ENCODE measurements at places on chromosomes 7 and 10.

DNA sequence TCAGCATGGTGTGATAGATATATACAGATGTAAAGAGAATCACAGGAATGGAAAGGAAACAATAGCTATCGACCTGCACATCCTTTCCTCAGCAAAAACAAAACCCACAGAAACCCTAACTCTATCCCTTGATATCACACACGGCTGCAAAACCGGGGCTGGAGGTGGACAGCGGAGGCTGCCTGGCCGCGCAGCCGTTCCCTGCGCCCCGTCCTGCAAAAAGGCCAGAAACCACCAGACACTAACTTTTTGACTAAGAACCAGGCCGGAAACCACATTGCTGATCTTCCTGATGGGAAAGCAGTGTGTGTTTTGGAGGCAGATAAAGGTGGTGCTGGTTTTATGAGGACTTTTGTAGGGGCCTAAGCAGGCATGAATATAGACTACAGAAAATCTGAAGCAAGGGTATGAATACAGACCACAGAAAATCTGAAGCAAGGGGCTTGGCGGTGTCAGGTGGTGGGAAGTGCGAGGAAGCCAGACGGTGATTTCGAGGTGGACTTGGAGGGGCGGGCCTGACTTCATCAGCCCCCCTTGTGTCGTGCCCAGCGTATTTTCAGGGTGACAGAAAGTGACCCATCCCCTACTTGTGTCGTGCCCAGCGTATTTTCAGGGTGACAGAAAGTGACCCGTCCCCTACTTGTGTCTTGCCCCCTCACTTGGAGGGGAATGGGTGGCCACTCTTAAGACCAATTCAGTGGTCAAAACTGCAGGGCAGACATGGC, 123.3 kb downstream of the WDR37 start:
- DNase-seq, result no peak

DNA sequence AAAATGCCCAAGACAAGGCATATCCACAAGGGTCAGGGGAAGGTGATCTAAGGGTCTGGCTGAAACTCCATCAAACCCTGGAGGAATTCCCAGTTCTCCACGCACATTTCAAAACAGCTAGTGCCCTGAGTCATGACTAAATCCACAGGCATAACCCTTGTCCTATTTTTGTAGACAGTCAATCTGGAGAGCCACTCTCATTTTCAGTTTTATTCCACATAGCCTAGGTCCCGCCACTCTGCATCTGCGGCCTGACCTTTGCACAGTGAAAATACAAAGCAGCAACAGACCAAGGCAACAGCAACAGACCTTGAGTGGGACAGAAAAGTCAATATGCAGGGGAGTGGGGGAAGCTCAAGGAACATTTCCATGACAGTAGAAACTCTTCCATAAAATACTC, 201.4 kb upstream of the NPVF start:
- DNase-seq, result no peak

- no peak for DNase-seq
Observed at GRCh38 chr10:27241010-27241651, 534 bp upstream of the ACBD5 start.

- DNase-seq, result no peak
Observed at GRCh38 chr10:124636271-124636995, 107.7 kb downstream of the FAM53B start.

GRCh38 chr10:127243490-127244272, 47.3 kb upstream of the INSYN2A start:
- peak; percentile 4 for DNase-seq

- DNase-seq, result no peak
Observed at GRCh38 chr7:128321044-128321422, 22.7 kb downstream of the RBM28 start.

DNA sequence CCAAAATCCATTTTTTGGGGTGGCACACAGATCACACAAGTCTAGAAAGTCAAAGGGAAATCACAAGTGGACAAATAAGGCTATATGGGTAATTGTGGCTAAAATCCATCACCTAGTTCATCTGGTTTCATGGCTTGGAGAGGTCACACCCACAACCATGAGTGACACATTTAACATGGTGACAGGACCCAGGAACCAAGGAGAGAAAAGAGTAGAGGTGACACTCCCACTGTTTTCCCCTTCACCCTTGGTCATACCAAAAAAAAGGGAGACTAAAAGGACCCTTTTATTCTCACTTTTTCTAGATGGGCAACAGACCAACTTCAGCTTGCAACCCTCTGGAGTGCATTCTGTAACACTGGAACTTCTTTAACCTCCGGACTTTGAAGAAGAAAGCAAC, 46.2 kb upstream of the ZNF107 start:
- DNase-seq, result no peak

DNA sequence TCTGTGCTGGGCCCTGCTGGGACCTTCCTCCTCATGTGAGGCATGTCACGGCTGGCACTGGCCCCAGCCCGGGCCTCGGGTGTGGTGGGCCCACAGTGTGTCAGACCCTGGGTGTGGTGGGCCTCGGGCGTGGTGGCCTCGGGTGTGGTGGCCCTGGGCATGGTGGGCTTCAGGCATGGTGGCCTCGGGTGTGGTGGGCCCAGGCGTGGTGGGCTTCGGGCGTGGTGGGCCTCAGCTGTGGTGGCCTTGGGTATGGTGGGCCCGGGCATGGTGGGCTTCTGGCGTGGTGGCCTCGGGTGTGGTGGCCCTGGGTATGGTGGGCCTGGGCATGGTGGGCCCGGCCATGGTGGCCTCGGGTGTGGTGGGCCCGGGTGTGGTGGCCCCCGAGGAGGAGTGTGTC, 40.4 kb downstream of the NKX6-2 start:
- no peak for DNase-seq

DNA sequence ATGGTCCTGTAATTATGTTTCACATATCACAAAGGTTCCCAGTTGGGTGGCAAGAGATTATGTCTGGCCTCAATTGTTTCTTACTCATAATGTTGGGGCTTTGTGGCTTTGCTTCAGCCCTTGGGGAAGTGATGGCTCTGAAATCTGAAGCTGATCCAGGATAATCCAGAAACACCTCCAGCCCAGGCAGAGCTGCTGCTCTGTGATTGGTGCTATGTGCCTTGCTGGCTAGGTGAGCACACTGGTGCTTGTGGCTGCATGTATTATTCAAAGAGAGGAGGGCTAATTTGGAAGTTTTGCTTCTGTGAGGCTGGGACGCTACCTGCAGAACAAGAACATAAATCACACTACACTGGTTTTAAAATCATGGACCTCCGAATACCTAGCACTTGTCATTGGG, 346.6 kb upstream of the MGMT start:
- DNase-seq, result no peak

DNA sequence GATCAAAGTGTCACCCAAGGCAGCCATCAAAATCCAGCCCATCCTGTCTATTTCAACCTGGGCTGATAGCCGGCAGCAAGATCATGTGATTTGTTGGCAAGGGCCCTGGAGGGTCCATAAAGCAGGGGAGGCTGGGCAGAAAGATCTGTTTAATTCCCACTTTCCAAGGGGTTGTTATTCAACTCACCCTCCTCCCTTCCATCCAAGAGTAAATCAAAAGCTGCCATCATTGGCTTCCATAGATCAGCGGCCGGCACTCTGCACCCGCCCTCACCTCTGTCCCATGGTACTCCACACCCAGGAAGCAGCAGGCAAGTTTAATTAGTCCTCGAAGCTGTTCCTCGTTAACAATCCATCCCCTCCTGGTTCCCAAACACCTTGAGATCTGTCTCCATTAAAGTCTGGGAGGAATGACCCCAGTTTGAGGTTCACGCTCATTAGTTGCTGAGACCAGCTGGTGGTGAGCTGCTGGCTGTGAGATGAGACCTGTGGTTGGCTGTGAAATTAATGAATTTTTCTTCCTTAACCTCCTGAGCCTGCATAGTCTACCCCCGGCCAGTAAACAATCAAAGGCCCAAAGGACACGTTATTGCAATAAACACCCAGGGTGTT, 120.6 kb upstream of the CHST15 start:
- no peak for DNase-seq

GRCh38 chr10:24502006-24502405, 221.7 kb downstream of the ARHGAP21 start:
- DNase-seq, result no peak

DNA sequence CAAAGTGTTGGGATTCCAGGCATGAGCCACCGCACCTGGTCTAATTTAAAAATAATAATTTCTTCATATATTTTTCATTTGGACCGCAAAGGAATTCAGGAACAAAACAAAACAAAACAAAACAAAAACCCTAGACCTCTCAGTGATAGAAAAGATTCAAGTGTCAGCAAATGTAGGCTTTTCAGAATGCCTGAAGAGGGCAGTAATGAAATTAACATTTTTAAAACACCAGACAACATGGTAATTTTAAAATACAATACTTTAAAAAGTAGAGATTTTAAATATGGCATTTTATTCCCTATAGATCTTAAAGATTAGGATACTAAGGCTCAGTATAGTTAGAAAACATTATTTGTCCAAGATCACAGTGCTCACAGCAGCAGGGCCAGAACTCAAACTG, 36.6 kb downstream of the DNMBP start:
- no peak for DNase-seq

- DNase-seq, result peak; percentile 3
Observed at GRCh38 chr7:5780801-5781496, 514 bp downstream of the RNF216 start.

- DNase-seq, result no peak
Observed at GRCh38 chr7:34015651-34016050, 110.3 kb downstream of the BMPER start.

DNA sequence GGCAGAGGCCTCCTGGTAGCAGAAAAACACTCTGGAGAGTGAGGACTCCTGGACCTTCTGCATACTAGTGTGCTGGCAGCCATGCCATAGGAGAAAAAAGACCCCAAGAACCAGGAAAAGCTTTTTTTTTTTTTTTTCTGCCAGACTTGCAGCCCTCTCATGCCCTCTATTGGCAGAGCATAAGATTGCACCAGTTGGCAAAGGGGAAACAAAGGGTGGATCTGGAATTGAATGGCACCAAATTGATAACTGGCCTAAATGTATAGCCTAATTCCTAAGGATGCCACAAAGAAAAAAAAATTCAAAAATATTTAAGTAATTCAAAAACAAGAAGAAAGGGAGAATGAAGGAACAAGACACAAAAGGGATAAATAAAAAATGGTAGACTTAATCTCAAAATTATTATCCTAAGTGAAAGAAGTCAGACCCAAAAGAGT, 112.5 kb upstream of the GHITM start:
- DNase-seq, result no peak

- no peak for DNase-seq
Observed at GRCh38 chr7:139367438-139368155, 7.9 kb downstream of the LUC7L2 start.

- DNase-seq, result no peak
Observed at GRCh38 chr7:45068236-45069023, 20.3 kb downstream of the NACAD start.

DNA sequence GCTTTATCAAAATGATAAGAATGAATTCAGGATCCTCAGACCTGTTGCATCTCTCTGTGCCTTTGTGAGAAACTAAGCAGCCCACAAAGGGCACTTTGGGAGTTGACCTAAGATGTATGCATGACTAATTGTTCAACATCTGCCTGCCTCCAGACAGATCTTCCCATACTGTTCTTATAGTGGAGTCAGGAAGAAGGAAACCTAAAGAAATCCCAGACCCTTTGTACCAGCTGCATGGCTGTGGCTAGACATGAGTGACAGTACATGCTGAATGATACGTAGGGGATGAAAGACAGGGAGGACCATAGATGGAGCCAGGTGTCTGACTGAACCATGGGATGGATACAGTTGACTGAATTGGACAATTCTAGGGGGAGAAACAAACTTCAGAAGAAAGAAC, 148.7 kb upstream of the PCGF5 start:
- DNase-seq, result no peak

GRCh38 chr7:30731581-30731980, 20.4 kb upstream of the INMT start:
- DNase-seq, result no peak

- DNase-seq, result no peak
Observed at GRCh38 chr7:152523916-152524315, 88.1 kb upstream of the KMT2C start.

GRCh38 chr10:30775779-30776591, 146.4 kb upstream of the LYZL2 start:
- DNase-seq, result no peak

- no peak for DNase-seq
Observed at GRCh38 chr10:52818019-52818418, 45.4 kb upstream of the MBL2 start.

DNA sequence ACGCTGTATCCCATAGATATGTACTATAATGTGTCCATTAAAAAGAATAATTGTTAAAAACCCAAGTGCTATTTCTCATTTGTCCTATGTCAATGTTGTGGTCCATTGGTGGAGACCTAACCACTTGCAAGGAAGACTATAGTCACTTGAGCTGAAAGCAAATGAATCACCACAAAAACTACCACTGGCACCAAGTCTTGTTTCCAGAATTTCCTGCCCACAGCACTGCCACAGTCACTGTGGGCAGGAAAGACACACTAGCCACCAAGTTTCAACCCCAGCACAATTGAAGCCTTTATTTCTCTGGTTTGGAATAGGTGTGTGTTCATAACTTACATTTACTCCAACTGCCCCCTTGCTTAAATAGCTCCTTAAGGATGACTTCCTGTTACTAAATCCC, 12.4 kb downstream of the DIP2C start:
- DNase-seq, result no peak

DNA sequence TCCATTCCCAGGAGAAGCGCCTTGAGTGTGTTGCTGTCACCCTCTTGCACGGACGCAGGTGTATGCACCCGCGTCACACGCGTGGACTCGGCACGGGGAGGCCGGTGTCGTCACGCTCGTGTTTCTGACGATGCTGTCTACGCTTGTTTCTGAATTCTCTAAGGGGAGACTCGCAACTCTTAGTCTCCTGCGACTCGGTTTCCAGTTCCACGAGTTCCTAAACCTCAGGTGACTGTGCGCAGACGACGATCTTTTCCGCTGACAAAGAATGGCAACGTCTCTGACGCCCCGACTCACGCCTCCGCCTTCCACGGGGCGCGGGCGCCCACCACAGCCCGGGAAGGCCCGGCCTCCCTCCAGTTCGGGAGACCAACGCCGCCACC, 579 bp downstream of the IDI1 start:
- no peak for DNase-seq

GRCh38 chr7:24981171-24981951, 1.4 kb upstream of the OSBPL3 start:
- peak; percentile 16 for DNase-seq

DNA sequence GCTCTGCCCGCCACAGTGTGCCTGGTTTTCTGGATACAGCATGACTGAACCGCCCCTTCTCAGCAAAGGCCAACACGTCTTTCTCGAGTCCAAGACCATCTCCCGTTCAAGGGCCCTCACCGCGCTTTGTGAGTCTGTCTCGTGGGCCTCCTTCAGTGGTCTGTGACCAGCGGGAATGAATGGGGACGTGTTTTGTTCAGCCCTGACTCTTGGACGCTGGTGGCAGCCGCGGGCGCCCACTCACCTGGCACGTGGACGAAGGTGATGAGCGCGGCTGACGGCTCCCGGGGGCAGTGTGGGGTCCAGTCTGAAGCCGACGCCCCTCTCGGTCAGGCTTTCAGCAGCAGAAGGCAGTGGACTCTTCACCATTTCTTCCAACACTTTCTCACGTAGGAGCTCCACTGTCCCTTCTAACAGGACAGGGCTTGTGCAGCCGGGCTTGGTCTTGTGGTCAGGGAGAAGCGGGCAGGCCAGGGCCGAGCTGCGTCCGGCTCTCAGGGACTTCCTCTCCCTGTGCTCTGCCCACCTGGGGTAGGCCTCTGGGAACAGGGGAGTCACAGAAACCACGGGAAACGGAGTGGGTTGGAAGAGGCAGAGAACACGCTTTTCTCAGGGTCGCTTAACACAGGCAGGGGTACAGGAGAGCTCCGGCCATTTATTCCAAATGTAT, 30.4 kb downstream of the AMZ1 start:
- no peak for DNase-seq
